Heart right ventricle (tissue), 16 donors: ENCODE measurements at places on chromosomes 11 and 22. TPM values are rescaled to one million over a fixed set of nuclear protein-coding genes. Genes with fewer than 3 reads are reported as not detected.

ART5 gene
- 0.42 TPM for total RNA-seq

RAB38 gene
- 0.34 TPM for total RNA-seq

DNA sequence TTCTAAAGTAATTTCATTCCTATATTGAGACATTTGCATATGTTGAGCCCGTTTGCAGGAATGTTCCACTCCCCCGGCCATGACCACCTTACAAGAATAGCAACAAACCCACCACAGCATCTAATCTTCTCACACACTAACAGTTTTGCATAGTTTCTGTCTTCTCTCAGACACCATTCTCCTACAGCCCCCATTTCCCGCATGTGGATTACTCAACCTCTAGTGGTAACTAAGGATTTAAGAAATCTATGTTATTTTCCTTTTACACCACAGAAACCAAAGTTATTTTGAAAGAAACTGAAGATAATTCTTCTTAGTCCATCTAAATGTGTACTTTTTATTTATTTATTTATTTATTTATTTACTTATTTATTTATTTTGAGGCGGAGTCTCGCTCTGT is 2.3 kb downstream of the MS4A4E start:
- H3K27ac ChIP-seq, result no peak overlapping the region
- no peaks in the 10 kb centered on the region for H3K27me3 ChIP-seq
- H3K36me3 ChIP-seq, result no peaks in the 10 kb centered on the region
- no peak overlapping the region for H3K4me3 ChIP-seq

TTLL1 gene
- 12.4 TPM for total RNA-seq

- H3K27ac ChIP-seq, result no peak overlapping the region
- H3K4me3 ChIP-seq, result no peak overlapping the region
- DNase-seq, result peak; percentile 64
- peaks cover 2% of the 10 kb centered on the region for H3K4me1 ChIP-seq
- no peaks in the 10 kb centered on the region for H3K36me3 ChIP-seq
Observed at GRCh38 chr11:57493507-57494503, 21.7 kb downstream of the SLC43A1 start.

DNA sequence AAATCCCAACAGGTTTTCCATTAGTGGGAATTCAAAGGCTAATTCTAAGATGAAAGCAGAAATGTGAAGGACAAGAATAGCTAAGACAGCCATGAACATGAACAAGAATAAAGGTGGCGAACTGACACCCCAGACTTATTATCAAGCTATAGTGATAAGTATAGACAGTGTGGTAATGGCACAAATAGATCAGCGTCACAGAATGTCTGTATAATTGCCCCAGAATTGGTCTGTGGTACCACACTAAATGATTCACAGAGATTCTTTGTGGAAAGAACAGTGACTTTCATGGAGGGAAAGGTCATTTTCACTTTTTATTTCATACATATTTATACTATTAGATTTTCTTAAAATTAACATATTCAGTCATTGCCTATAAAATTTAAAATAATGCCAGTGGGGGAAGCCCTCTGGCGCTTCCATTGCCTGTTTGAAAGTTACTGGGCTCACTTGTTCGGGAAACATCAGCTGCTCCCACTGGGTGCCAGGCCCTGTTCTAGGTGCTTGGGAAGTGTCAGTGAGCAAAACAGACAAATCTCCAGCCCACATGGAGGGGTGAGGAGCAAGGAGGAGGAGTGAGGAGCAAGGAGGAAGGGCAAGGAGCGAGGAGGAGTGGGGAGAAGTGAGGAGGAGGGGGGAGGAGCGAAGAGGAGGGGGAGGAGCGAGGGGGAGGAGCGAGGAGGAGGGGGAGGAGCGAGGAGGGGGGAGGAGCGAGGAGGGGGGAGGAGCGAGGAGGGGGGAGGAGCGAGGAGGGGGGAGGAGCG is 11.3 kb upstream of the NLRP6 start:
- H3K36me3 ChIP-seq, result no peaks in the 10 kb centered on the region
- no peak overlapping the region for H3K4me3 ChIP-seq
- H3K27me3 ChIP-seq, result peaks cover 30% of the 10 kb centered on the region

GRCh38 chr11:126410649-126411048 is 55.2 kb downstream of the ST3GAL4 start:
- peak overlapping the region; percentile 70 for H3K27ac ChIP-seq
- DNase-seq, result peak; percentile 51
- H3K27me3 ChIP-seq, result no peaks in the 10 kb centered on the region

- H3K27ac ChIP-seq, result no peak overlapping the region
- H3K27me3 ChIP-seq, result peaks cover 19% of the 10 kb centered on the region
- no peak overlapping the region for H3K4me3 ChIP-seq
- H3K36me3 ChIP-seq, result no peaks in the 10 kb centered on the region
- no peak for DNase-seq
Observed at GRCh38 chr11:22340235-22340634, 2.1 kb downstream of the SLC17A6 start.
